ENCODE measurements at places on chromosomes 5 and 9.

DNA sequence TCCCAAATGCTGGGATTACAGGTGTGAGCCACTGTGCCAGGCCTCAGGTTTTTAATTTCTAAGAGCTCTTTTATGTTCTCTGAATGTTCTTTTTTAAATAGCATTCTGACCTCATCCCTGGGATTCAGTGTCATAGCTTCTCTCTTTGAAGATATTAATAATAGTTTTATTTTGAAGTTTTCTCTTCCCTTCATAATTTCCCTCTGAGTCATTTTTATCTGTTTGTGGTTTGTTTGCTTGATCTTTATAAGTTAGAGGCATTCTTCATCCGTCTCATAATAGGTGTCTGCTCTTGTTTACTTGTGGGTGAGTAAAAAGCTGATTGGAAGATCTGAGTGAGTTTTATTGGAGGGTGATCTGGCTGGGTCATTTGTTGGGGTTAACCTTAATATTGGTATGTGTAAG is 12.5 kb upstream of the MAMDC2 start:
- peak; percentile 91 for DNase-seq

DNA sequence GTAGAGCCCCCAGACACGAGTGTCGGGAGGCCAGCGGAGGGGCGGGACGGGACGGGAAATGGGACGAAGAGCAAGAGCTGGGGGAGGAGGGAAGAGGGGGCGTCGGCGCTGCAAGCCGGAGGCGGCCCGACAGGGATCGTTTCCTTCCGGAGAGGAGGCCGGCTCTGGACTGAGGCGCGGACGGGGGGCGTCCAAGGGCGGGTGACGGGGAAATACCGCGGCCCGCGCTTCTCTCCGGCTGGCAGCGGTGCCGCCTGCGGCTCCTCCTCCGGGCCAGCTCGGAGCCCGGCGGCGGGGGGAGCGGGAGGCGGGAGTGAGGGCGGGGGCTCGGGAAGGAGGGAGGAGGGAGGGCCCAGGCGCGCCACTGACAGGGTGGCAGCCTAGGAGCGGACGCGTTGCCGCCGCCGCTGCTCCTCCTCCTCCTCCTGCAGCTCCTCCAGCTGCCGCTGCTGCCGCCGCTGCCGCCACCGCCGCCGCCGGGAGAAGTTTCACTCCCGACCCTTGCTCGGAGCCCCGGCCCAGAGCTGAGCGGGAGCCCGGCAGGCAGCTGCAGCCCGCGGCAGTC is at the start of gene CHSY3:
Gene CHSY3 (plus strand): TSS at position 364 of the 565 bp plus-strand sequence.
- DNase-seq: peak; percentile 78

DNA sequence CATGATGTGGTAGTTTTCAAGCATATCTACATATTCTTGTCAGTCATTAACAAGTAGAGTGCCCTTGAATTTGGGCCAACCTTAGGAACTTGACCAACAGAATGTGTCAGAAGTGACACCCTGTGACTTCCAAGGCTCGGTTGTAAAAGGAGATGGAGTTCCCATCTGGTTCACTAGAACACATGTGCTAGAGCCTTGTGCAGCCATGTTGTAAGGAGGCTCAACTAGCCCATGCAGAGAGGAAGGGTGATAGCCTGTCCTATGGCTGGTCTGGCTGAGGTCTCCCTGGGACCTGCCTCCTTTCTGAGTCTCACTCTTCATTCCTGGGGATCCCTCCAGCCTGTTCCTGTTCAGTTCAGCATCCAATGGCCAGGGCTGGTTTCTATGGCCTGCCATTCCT is 28.1 kb upstream of the HRH2 start:
- no peak for DNase-seq

DNA sequence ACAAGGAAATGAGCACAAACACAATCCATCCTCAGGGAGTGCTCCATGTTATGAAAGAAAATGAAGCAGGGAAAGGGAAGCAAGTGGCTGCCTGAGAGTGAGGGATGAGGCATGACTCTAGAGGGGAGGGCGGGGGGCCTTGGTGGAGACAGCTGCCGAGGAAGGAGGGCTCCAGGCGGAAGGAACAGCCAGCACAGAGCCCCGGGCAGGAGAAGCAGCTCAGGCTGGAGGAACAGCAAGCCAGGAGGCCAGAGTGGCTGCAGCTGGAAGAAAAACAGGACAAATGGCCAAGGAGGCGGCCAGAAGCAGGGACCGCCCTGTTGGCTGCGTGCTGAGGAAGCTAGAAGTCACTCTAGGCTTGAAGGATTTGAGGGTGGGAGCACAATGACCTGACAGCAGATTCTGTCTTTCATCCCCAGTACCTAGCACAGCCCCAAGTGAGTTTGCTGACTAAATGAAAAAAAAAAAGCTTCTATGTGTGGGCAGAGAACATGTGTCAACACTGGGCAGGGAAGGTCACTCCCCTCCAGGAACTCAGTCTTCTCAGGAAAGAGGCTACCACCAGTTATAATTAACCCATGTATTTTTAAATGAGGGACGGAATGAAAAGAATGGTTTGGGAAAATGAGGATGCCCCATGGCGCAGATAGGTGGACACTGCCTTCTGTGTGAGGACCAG is 142.8 kb downstream of the DCP2 start:
- no peak for DNase-seq

GRCh38 chr5:22988937-22989336 is 135.8 kb upstream of the CDH12 start:
- no peak for DNase-seq

DNA sequence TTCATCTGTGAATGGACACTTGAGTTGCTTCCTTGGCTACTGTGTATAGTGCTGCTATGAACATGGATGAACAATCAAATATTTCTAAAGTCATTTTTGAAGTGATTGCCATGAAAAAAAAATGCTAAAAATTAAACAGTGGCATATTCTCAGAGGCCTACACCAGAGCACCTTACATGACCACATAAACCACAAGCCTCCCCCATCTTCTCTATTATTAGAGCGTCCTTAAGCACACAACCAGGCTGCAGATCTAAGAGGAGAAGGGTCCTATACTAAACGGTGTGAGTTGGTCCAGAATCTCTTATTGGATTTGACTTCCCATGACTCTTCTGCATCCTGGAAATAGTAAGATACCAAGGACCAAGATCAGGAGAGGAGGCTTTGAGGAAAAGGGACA is 34.3 kb downstream of the PCA3 start:
- no peak for DNase-seq

GRCh38 chr5:146825033-146825432 is 53.5 kb downstream of the PPP2R2B start:
- peak; percentile 66 for DNase-seq

GRCh38 chr5:159877894-159878448 is 38.3 kb upstream of the ADRA1B start:
- no peak for DNase-seq

DNA sequence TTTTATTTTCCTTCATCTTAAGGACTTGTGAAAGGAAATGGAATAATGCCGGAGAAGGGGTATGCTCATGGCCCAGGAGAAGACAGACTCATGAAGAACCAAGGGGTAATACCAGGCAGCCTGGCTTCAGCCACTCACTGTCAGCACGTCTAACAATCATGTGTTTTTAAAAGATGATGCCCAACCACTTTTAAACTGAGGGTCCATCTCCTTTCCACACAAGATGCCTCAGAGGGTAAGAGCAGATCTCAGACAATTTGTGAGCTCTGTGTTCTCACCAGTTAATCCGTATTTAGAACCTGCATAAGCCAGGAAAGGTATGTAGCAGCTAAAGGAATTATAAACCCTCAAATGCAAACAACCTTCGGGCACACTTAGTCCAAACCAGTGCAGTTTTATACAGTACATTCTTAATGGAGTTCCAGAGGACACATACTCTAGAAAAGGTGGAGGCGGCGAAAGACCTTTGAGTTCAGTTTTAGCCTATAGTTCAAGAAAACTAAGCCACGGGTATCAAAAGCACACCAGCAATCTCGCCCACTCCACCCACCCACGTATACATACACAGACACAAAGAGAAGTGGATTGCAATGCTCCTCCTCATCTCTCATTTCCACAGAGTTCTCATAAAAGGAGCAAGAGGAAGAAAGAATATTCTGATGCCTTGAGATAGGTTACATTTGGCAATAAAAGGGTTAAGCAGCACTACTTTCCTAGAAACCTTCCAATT is 2.6 kb downstream of the DIAPH1 start:
- DNase-seq: no peak
